ENCODE measurements at places on chromosomes 7 and 10.

DNA sequence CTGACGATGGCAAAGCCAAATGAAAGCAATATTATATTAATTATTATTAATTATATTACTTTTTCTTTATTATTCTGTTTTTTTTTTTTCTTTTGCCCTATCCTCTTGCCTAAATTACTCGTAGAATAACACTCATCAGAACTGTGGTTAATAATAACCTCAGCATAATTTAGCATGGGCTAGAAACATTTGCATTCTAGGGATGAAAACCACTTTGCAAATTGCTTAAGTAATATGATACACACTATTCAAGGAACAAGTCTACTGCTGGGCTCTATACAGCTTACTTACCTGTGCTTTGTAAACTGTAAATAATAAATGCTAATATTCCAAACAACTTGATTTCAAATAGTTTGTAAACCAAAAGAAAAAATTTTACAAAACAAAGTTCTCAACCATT, 375.8 kb downstream of the HGF start:
- no peak for DNase-seq

GRCh38 chr10:16529853-16530252, 8.2 kb upstream of the C1QL3 start:
- no peak for DNase-seq

DNA sequence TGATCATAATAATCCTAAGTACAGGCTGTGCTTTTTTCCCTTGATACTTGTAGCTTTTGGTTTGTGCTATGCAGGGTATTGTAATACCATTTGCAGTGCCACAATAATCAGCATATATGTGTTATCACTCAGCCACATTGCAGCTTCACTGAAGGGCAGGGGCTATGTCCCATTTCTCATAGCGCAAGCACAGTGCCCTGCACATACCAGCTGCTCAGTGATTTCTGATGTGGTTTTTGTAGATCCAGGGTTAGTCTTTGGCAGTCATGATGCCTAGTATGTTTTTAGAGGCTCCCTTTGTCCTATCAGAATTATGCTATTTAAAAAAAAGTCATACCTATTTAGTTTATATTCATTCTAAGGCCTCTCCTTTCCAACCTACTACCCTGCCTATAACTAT, 25.8 kb downstream of the MET start:
- DNase-seq: no peak

GRCh38 chr7:44051611-44052220, 7.2 kb downstream of the DBNL start:
- no peak for DNase-seq

GRCh38 chr10:24438800-24439199, 229.9 kb downstream of the KIAA1217 start:
- no peak for DNase-seq

GRCh38 chr10:14858338-14858960, 20.2 kb upstream of the SUV39H2 start:
- DNase-seq: no peak

DNA sequence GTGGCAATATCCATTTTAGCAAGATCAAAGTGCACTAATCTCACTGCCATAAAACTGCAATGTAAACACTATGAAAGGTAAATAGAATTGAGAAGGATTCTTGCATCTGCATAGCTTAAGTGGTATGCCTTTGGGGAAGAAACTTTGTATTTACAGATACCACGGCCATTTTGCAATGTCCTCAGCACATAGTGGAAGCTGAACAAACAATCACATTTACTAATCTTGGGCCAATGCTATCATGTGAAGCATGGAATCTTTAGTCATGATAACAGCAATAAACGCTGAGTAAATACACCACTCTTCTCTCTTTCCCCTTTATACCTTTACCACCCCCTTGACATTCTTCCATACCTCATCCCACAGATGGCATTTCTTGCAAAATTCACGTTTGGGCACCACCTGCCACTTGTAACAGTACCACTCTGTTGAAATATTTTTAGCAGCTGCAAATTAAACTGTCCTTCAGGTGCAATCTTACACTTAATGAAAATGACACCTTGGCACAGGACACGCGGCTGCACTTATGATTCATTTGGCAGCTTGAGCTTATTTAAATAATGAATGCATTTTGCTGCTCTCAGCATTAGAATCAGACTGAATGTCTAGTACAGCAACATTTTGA, 171.8 kb downstream of the SEMA3A start:
- no peak for DNase-seq

GRCh38 chr10:124674768-124675222, 69.4 kb downstream of the FAM53B start:
- no peak for DNase-seq

DNA sequence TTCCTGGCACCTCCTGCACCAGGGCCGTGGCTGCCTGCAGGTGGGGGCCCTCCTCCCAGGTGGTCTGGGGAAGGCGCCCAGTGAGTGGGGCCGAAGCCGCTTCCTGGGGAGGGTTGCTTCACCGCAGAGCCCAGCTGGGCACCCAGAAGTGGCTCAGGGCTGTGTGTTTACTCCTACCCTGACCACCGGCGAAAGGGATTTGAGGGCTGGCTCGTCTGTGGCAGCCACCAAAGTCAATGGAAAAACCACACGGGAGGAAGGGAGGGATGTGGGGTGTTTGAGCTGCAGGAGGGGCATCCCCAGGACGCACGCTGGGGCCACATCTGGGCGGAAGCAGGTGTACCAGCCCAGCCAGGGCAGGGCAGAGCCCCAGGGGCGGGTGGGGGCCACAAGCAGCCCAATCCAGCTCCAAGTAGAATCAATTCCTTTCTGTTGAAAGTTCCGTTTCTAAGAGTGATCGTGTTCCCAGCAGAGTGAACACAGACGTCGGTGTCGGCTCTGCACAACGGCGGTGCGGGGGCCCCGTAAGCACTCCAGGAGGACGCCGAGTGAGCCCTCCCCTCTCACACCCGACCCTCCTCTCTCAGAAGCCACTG, 69.9 kb downstream of the FOXL3 start:
- DNase-seq: peak; percentile 42

GRCh38 chr7:105493196-105493922, 28.7 kb downstream of the PUS7 start:
- no peak for DNase-seq

DNA sequence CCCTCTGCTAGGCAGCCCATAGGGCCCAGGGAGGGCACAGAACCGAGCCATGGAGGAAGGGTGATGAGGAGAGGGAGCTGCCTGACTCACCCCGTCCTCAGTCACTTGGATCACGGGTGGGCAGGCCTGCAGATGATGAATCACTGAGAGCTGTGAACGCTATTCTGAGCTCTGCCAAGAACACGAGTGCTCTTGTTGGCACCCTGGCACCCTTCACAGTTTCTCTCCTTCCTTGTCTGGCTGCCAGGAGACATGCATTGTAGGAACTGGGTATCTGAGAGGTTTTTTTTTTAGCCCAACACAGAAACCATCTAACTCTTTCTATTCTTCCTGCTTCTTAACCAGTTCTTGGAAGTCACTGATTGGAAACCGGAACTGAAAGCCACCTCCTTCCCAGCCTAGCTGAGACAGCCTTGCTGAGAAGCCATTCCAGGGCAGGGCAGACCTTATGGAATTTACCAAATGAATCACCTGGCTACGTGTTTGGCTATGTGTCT, 82.1 kb downstream of the SLC37A3 start:
- peak; percentile 14 for DNase-seq

All from stimulated activated naive CD8-positive, alpha-beta T cell treated with anti-CD3 and anti-CD28 coated beads, Interleukin-15, Interleukin-2, amounts not matched to agents 100 U/mL and 50 U/mL, for 24 hours (primary cell).